Stimulated activated CD4-positive, alpha-beta T cell treated with anti-CD3 and anti-CD28 coated beads, Interleukin-15, amount 100 ng/mL, for 48 hours (primary cell): ENCODE measurements at places on chromosomes 3 and 15.

DNA sequence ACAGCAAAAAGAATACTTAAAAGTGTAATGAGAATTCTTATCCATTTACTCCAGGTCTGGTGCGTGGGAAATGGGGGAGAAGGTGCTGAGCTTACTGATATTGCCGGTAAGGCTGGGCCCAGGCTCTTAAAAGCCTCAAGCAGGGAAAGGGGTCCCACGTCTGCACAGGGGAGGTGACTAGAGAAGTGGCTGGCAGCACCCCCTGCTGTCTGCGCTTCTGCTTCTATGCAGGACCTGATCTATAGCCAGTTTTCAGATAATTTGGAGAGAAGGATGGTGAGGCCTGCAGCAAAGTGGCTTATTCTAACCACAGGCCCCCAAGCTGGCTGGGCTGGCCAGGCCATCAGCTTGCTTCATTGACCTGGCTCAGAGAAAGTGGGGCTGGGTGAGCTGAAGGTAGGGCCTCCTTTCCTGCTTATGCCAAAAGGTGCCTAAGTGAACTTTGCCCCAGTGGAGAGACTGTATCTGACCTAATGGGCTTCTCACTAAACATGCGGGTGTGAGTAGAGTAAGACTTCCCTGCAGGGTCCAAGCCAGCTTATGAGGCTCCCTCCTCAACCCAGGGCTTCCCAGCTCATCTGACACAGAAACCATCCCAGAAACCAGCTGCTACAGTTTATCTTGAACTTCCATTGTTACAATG lies 30.9 kb upstream of the ATP1B3 start:
- DNase-seq: no peak

DNA sequence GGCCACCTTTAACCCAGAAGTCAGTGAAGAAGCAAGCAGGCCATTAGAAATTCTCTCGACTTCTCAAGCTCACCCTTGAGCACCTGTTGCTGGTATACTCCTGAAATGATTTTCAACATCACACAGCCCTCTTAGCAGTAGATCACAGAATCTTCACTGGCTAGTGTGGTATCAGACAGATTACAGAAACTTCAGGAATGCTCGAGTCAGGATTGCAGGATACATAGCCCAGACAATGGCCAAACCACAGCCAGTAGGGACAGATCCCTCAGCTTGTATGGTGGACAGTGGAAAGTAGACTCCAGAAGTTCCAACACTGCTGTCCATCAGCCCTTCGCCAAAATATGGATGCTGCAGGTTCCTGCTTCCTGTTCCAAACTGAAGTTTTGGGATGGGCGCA lies 4.5 kb upstream of the KLHL40 start:
- DNase-seq: no peak

DNA sequence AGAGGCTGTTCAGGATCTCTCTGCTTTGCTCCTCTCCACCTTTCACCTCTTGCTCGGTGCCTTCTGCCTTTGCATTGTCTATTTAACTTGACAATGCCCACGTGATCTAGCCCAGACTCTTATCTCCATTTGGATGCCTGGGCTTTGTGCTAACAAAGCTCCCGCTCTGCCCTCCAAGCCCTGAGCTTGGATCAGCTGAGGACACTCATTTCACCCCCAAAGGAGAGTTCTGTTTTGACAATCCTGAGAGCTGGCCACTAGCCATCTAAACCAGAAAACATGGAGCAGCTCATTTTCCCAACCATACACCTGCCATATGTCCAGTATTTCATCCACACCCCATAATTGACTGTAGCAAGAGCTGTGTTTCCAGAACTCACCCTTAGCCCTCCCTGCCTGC lies 12.8 kb downstream of the GPR176 start:
- DNase-seq: no peak

- no peak for DNase-seq
Measured at GRCh38 chr3:42254566-42254965, 11.4 kb downstream of the CCK start.

GRCh38 chr15:63091679-63092446 lies 29.8 kb upstream of the LACTB start:
- DNase-seq: no peak
